Activated CD4-positive, alpha-beta T cell treated with anti-CD3 and anti-CD28 coated beads for 24 hours (primary cell): ENCODE measurements at places on chromosomes 7 and 10.

- DNase-seq: no peak
Measured at GRCh38 chr10:21162948-21163347, 265.8 kb upstream of the NEBL start.

- DNase-seq: no peak
Measured at GRCh38 chr10:21517134-21518031, 8.1 kb downstream of the SKIDA1 start.

DNA sequence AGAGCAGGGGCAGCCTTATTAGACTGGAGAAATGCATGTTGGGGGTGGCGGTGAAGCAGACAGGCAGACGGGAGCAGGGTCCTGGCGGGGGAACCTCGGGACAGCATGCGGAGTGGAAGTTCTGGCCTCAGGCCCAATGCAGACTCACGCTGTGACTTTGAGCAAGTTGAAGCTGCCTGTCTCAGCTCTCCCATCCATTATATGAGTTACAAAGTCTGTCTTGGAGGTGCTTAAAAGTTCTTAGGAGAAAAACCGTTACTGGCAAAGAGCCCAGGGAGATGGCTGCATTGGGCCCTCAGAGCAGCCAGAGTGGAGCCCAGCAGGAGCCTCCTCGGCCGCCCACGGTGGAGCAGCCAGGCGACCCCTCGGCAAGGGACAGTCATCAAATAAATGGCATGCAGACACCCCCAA lies 509.5 kb downstream of the PLXNA4 start:
- no peak for DNase-seq

DNA sequence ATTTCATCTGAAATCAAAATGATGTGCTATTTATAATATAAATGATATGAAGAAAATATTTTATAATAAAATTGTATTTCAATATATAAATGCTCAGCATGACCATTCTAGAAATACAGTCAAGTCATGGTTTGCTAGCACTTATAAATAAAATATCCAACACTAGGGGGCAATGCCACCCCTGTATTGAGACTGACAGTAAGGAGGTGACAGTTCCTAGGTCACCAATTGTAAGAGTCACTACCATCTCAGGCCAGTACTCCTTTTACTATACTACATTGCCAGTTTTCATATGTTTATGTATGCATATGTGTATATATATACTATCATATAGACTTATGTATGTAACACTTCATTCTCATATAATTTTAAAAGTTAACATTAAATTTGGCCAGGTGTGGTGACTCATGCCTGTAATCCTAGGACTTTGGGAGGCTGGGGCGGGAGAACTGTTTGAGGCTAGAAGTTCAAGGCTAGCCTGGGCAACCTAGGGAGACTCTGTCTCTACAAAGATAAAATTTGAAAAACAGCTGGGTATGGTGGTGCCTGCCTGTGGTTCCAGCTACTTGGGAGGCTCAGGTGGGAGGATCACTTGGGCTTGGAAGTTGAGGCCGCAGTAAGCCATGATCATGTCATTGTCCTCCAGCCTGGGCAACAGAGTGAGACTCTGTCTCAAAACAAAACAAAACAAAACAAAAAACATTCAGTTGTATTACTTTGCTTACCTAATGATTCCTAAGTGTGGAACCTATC lies 2.4 kb upstream of the CNOT4 start:
- DNase-seq: no peak

- no peak for DNase-seq
Measured at GRCh38 chr10:103045961-103046360, 127.9 kb downstream of the CNNM2 start.

DNA sequence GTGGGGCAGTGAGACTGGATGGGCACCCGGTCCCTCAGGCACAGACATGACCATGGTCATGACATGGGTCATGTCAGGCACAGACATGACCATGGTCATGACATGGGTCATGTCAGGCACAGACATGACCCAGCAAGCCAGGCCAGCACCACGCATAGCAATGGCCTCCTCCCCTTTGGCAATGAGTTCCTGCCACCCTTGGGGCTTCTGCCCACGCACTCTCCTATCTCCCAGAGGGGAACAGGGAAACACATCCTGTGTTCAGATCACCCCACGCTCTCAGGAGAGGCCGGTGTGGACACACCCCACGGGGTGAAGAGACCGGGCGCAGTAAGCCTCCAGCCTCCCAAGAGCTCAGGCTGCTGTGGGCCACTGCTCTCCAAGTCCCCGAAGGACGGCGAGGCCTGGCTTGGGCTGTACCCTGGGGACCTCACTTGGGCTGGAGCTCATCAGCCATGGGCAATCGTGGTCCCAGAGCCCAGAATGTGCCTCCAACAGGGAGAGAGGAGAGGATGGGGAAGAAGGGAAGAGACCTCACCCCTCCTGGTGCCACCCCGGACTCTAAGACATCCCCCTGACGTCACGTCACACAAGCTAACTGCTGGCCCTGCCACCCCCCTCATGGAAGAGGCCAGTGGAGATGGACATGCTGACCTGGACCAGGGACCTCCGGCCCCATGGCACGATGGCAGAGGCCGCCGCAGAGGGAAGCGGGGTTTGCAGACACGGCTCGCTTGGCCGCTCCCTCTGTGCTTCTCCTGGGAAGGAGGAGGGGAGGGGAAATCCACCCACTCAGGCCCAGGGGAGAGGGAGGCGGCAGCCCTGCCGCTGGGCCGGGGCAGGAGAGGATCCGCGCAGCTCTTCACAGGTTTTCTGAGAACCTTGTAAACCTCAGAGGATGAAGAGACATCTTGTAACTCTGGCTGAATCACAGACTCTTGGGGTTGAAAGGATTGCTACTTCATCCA lies 269.6 kb downstream of the ELFN1 start:
- no peak for DNase-seq

- DNase-seq: no peak
Measured at GRCh38 chr10:30546511-30546910, 83.0 kb downstream of the LYZL2 start.

GRCh38 chr10:3148994-3149393 lies 23.6 kb downstream of the PITRM1 start:
- DNase-seq: no peak

- DNase-seq: no peak
Measured at GRCh38 chr10:74347522-74347921, 196.5 kb downstream of the ADK start.

DNA sequence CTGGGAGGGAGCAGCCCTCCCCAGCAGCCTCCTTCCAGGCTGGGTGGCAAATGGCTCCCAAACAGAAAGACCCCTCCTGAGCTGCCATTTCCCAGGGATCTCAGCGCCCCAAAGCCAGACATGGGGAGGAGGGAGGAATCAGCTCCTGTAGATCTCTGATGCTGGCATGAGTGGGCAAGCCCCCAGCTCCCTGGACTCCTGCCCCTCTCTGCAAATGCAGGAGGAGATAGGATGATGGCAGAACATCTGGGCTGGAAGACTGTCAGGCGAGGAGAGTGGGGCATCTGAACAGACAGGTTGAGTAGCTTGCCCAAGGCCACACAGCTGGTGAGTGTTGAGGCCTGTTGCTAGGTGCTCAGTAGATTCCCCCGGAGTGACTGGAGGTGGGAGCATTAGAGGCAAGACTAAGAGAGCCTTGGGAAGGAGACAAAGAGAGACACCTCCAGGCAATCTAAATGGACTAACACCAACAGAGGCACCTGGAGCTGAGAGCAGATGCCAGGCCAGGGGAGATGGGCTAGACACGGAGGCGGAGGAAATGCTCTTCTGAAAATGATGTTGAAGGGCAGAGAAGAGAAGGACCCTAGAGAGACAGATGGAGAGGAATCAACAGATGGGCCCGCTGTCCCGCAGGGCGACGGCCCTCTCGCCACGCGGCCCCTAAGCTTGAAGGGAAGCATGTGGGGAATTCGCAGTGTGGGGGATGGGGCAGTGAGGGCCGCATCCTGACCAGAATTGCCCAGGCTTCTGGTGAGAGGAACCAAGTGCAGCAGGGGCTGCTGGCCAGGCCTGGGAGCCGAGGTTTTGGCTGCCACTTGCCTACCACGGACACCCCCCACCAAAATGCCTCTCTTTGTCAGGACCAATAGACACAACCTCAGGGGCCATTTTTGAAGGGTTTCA lies 84.8 kb upstream of the LRRC4 start:
- DNase-seq: no peak

- DNase-seq: no peak
Measured at GRCh38 chr7:133290041-133290440, 37.2 kb downstream of the EXOC4 start.

DNA sequence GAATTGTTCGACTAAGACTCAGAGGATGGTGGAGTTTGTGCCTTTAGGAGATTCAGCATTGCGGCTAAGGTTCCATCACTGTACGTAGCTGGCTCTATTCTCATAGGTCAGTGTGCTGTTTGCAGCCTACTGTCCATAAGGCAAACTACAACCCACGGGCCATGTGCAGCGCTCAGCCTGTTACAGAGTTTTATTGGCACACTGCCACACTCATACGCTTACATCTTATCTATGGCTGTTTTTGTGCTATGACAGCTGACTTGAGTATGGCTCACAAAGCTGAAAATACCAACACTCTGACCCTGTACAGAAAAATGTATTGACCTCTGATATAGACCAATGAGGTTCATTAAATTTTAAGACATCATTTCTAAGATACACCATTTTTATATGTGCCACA lies 114.5 kb downstream of the ARID5B start:
- DNase-seq: no peak

- no peak for DNase-seq
Measured at GRCh38 chr10:69385454-69386350, 31.0 kb downstream of the TACR2 start.

- no peak for DNase-seq
Measured at GRCh38 chr7:22399091-22399490, 42.1 kb upstream of the RAPGEF5 start.

DNA sequence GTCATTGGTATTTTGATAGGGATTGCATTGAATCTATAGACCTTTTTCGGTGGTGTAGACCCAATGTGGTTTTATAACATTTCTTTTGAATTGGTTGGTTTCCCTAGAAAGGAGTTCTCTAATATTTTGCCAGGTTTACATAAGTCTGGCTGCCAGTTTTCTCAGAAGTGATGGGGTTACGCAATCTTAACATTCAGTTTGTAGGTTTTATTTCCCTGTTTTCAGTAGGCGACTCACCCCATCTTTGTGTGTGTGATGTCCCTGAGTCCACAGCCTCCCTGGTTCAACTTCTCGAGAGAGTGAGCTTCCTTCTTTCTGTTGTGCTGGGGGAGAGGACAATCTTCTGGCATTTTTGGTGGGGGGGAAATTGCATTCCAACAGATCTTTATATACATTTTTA lies 9.6 kb upstream of the KIF5B start:
- DNase-seq: no peak

- no peak for DNase-seq
Measured at GRCh38 chr7:18289788-18290187, 205.8 kb upstream of the HDAC9 start.

DNA sequence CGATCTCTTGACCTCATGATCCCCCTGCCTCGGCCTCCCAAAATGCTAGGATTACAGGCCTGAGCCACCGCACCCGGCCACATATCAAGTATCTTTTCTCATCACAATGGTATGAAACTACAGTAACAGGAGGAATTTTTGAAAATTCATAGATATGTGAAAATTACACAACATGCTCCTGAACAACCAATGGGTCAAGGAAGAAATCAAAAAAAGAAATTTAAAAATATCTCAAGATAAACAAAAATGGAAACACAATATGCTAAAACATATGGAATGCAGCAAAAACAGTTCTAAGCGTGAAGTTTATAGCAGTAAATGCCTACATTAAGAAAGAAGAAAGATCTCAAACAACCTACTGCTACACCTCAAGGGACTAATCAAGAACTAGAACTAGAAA lies 59.8 kb upstream of the ADAM12 start:
- DNase-seq: no peak

DNA sequence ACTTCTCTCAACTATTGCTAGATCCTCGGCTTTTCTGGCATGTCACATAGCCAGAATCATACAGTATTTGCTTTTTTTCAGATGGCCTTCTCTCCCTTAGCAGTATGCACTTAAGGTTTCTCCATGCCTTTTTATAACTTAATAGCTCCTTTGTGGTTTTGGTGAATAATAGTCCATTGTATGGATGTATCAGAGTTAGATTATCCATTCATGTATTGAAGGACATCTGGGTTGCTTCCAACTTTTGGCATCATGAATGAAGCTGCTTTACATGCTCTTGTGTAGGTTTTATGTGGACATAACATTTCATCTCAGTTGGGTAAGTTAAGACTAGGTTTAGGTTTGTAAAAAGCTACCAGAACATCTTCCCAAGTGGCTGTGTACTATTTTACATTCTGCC lies 4.6 kb downstream of the ATP5F1C start:
- no peak for DNase-seq
